Stimulated activated CD8-positive, alpha-beta memory T cell treated with anti-CD3 and anti-CD28 coated beads, Interleukin-15, amount 100 ng/mL, for 4 hours (primary cell): ENCODE measurements at places on chromosomes 6 and 20.

DNA sequence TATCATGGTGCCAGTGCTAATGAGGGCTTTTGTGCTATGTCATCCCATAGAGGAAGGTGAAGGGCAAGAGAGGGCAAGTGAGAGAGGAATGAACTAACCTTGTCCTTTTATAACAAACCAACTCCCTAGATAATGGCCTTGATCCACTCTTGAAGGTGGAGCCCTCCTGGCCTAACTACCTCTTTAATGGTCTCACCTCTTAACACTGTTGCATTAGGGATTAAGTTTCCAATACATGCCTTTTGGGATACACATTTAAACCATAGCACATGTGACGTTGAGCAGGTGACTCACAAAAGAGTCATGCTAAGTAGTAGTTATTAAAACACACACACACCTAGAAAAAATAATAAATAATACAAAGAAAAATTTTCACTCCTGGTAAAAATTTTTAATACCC lies 36.9 kb downstream of the CCN2 start:
- no peak for DNase-seq

DNA sequence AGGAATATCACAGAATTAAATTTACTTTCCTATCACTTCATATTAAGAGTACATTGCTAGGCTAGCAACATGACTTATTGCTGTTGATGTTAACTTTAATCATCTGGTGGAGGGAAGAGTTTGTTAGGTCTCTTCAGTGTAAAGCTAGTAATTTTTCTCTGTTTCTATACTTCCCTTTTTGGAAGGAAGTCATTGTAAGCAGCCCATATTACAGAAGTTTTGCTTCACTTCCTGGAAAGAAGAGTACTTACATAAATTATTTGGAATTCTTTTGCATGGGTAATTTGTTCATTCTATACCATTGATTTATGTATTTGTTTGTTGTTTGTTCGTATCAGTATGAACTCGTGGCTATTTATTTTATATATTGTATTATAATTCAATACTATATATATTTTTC lies 405.2 kb downstream of the RFPL4B start:
- no peak for DNase-seq

GRCh38 chr6:82088978-82089771 lies 158.4 kb downstream of the IBTK start:
- DNase-seq: no peak

- no peak for DNase-seq
These were observed 1.4 kb downstream of the GMPR start for GRCh38 chr6:16239798-16240123.

DNA sequence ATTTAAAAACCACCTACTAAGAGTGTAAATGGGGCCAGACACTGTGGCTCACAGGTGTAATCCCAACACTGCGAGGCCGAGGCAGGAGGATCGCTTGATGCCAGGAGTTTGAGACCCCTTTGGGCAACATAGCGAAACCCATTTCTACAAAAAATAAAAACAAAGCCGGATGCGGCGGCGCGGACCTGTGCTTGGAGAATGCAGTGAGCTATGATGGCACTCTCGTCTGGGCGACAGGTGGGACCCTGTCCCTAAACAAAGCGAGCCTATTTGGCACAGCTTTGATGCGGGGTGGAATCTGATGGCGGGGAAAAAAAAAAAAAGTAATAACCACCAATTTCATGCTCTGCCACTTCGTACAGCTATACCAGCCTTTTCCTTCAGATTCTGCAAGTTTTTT lies 1.1 kb downstream of the TCP1 start:
- no peak for DNase-seq

DNA sequence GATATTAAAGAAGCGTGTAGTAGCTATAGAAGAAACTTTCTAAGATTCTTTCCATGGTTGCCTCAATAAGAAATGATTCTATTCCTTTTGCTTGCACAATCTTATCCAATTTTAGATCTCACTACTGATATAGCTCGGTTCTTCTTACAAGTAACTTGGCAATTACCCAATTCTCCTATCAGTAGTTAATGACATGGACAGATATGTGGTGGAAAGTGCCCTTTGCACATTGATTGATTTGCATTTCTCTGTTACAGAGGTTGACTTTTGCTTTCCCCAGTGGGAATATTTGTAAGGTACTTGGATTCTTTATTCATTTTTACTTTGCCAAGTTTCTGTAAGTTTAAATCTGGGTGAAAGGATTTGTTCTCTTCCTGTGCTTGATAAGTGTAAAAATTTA lies 93.7 kb upstream of the QKI start:
- DNase-seq: no peak

DNA sequence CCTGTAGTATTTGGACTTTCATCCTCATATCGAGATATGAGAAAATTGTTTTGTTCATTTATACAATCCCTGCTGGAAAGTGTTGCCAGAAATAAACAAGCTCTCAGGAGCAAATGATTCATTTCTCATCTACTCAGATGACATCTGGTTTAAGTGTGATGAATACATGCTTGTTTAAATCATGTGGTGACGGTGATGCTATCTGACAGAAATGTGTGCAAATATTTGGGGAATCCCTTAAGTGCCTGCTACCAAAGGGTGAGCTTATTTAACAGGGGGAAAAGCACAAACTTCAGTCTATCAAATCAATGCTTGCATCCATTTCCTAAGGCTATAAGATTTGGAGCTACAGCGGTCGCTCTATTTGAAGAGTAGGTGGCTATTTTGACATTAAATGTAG lies 368.3 kb upstream of the SASH1 start:
- DNase-seq: no peak

GRCh38 chr20:32623667-32624157 lies 38.6 kb upstream of the NOL4L start:
- DNase-seq: no peak

DNA sequence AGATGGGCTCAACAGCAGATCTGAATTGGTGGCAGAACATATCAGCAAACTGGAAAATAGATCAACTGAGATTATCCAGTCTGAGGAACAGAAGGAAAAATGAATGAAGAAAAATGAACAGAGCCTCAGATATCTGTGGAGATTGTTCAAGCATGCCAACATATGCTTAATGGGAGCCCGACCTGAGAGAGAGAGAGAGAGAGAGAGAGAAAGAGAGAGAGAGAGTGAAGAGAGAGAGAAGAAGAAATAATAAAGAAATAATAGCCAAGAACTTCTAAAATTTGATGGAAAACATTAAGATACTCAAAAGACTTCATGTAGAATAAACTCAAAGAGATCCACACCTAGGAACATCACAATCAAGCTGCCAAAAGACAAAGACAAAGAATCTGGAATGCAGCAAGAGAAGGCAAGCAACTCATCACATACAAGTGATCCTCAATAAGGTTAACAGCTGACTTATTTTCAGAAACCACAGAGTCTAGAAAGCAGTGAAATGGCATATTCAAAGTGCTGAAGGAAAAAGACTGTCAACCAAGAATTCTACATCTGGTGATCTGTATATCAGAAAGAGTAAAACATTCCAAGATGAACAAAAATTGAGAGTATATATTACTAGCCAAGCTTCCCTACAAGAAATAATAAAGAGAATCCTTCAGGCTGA lies 97.2 kb downstream of the MYLK4 start:
- DNase-seq: no peak

DNA sequence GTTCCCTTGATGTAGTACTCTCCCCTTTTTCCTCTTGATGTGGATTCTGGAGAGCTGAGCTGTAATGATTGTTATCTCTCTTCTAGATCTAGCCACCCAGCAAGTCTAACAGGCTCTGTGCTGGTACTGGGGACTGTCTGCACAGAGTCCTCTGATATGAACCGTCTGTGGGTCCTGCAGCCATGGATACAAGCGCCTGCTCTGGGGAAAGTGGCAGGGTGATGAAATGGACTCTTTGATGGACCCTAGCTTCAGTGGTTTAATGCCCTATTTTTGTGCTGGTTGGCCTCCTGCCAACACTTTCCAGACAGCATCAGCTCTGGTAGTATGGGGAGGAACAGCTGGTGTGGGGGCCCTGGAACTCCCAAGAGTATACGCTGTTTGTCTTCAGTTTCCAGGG lies 216.3 kb downstream of the ADGRG6 start:
- no peak for DNase-seq

DNA sequence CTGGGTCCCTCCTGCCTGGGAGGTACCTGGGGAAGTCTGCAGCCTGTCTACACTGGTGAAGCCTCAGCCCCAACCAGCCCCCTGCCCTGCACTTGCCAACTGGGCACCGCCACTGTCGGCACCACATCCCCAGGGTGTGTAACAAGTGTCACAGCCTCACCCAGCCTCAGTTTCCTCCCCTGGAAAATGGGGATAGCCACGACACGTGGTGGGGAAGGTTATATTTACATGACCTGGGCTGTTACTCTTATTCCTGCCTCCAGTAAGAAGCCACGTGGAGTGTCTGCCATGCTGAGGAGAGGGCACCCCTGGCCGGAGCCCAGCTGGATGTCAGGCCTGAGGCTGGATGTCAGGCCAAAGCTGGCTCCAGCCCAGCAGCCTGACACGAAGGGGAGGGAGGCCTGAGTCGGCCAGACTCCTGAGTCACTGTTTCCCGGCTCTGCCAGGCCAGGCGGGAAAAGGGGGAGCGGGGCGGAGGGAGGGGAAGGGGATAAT lies 44.9 kb downstream of the SNAI1 start:
- DNase-seq: no peak

DNA sequence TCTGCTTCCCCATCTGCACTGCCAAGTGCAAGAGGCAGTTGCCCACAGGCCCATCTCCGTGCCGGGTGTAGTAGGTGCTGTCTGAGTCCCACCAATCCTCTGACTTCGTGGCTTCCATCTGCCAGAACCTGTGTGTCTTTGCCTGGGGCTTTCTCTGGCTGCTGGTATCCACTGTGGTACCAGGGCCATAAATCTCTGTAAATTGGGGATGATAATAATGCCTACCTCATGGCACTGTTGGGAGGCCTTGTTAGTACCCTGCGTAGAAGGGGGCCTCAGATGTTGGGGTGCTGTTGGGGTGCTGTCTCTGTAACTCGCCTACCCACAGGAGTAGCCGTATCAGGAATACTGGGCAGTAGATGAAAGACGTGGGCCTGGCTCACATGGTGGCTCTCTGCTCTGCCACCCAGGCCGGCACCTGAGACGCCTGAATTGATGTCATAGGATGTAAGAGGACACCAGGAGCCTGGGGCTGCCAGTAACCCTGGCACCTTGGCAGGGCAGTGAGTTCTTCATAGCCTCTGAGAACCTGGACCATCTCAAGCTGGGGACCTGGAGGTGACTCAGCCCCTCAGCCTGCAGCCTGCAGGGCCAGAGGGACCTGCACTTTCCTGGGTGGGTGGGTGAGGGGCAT lies 94.1 kb upstream of the RNF24 start:
- DNase-seq: no peak

DNA sequence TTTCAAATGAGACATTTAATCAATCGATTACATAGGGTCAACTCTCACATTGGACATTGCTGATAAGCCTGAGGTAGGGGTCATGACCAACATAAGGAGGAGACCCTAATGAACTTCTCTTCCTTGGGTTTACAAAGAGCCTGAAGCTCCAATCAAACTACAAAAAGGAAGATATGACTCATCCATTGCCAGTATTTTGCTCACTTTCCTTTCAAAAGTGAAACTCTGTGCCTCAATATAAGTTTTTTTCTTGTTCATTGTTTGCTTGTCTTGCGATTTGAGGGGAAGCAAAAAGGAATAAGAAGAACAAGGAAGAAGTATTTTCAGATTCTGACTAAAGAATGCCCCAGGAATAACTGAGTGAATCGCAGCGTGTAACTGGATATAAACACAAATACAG lies 38.8 kb upstream of the KHDRBS2 start:
- DNase-seq: no peak

GRCh38 chr20:36745234-36745926 lies 510 bp downstream of the NDRG3 start:
- DNase-seq: no peak

GRCh38 chr6:166559211-166559610 lies 27.3 kb downstream of the RAMACL start:
- no peak for DNase-seq

GRCh38 chr6:16480763-16481560 lies 242.6 kb downstream of the GMPR start:
- no peak for DNase-seq

GRCh38 chr20:1298888-1299511 lies 29.9 kb downstream of the SDCBP2 start:
- no peak for DNase-seq

GRCh38 chr20:21175433-21175832 lies 49.6 kb downstream of the KIZ start:
- DNase-seq: no peak

DNA sequence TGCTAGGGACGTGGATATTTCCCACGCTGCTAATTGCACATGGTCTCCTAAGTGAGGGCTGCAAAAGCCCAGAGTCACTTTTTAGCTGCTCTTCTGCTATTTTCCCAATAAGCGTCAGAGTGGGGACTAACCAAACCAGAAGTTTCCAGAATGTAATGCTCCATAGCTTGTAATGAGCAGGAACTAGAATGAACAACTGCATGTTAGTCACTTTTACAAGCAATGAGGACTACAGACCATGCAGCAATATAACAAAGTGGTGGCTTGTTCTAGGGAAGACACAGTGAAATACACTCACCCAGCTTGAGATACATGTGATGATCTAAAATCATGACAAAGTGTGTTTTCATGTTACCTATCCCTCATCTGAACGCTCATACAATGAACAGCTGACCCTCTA lies 314.1 kb upstream of the SGK1 start:
- no peak for DNase-seq

DNA sequence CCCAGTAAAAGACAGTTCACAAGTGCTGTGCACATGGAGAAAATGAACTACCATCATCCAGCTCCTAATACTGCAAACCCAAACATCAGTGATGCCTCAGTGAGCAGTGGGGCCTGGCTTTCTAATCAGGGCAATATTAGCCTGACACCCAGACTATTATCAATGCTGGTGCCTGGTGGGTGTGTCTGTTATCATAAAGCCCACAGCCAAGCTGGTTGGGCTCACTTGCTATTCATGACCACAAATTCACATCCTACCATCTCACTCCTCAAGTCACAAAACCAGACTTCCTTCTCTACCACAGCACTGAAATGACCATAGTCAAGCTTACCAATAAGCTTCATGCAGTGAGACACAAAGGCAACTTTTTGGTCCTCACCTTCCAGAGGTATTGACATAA lies 180.8 kb upstream of the PLN start:
- no peak for DNase-seq

- no peak for DNase-seq
These were observed 58.7 kb downstream of the VAPB start for GRCh38 chr20:58447511-58448391.

GRCh38 chr6:100454551-100455229 lies 10.0 kb downstream of the SIM1 start:
- DNase-seq: no peak

- DNase-seq: no peak
These were observed 32.5 kb downstream of the SUN5 start for GRCh38 chr20:32971703-32972161.

GRCh38 chr20:62117658-62118057 lies 4.6 kb upstream of the LSM14B start:
- peak; percentile 54 for DNase-seq

DNA sequence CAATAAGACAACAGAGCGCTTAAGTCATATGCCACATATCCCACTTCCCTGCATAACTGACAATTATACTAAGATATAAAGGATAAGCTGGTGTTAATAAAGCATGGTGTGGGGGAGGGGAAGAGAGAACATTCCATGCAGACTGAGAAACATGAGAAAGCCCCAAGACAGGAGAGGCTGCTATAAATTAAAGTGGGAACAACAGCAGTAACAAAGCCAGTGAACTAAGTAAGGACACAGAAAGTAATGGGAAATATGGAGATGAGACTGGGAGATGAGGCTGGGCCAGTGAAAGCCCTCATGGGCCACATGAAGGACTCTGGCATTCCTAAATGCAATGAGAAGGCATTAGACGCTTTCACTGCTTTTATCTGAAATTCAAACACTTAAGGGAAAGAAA lies 41.3 kb downstream of the SESN1 start:
- no peak for DNase-seq
